ENCODE measurements at places on chromosomes 5 and 9.

- DNase-seq = no peak
Observed at GRCh38 chr9:91765296-91765695, 184.7 kb downstream of the ROR2 start.

DNA sequence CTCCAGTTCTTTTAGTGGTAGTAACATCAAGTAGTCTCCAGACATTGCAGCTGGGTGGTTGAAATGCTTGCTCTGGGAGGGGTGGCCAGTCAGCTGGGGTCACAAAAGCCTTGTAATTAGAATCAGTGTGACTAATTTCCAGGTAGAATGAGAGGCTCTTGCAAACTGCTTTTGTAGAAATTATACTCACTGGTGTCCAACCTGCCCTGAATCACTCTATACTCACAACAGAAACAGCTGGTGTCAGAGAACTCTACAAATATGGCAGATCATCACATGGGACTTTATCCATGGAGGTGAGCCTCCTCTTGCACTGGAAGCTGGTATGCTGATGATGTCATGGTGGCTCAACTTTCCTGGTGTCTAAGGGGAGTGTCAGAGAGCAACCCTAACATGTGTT lies 71.3 kb downstream of the SH3TC2 start:
- no peak for DNase-seq

GRCh38 chr9:69757996-69758675 lies 1.7 kb downstream of the PTAR1 start:
- DNase-seq = no peak

DNA sequence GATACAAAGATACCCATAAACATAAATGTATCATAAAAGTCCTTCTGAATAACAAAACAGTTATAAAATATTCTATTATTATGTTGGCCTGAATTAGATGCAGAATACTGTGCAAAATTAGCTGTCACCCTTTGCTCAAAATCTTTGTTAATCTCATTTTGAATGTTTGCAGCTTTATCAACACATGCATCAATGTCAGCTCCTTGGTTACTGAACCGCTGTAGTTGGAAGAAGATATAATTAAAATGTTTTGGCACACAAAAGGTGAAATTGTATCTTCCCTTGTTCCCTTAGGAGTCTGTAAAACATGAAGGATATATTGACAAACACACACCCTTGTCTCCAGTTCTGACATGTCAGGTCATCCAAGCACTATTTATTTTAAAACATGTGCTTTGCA lies 146.3 kb upstream of the POU5F2 start:
- no peak for DNase-seq

DNA sequence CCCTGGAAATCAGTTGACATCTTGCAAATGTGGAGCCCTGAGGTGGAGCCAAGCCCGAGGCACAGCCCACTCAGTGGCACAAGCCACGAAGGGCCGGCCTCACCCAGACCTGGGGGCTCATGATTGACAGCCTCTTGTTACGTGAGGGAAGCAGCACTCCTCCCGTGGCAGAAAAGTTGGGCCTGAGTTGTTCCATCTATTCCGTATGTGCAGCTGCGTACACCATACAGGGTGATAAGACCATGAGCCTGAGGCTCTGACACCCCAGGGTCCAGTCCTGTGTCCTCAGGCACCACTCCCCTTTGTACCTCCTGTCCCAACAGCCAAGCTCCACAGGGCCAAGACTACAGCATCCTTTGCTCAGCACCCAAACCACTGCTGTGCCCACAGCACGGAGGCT lies 1.9 kb upstream of the ORM2 start:
- DNase-seq = peak; percentile 72

DNA sequence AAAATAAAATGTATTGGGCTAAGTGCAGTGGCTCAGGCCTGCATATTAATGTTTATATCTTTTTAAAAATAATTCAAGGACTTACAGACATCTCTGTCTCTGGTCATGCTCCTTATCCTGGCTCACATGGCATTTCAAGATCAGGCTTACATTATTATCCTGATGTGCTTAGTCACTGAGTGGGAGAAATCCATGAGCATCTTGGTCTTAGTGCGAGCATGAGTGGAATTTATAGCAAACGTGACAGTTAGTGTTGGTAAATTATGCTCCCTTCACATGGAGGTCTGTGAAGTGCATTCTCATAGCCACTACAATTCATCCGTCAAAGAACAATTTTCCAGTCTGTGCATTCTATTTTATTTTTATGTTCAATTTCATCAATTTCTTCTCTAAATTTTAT lies 237.8 kb upstream of the EDIL3 start:
- no peak for DNase-seq

GRCh38 chr5:93566091-93566490 lies 14.9 kb downstream of the NR2F1-AS1 start:
- DNase-seq = no peak

DNA sequence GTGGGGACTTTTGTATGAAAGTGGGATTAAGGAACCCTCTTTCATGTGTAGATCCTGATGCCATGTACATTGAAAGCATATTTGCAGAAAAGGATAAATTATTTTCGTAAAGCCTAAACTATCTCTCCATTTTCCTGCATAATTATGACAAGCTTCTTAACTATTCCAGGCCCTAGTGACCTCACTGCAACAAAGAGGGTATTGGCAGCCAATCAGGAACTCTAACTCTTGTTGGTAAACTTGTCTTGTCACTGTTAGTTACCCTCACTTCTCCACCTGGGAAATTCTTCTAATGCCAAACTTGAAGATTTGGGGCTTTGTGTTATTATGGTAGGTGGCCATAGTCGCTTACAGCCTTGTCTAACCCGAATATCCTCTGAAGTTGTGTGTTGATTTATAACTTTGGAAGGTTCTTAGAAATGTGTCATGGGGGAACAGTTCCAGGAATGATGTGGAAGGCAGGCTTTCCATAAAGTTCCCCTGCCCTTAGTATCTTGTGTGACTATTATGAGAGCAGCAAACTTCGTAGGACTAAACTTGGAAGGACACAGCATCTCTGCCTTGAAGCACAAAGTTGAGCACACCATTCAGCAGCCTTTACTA lies 52.5 kb downstream of the IQGAP2 start:
- no peak for DNase-seq

DNA sequence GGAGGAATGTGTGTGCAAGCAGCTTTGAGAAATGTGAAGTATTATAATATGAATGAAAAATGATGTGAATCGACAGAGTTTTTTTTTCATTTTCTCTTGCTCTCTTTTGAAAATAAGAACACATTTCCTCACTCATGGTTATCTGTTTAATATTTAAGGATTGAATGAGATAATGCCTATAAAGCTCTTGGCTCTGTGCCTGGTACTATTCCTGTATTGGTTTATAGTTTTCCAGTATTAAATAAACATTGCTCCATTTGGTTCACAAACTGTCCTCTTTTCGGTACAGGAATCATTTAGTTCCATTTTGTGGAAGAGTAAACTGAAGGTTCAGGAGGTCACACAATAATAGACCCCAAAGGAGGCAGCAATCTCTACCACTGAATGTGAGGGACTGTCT lies 1185.5 kb upstream of the WWC1 start:
- DNase-seq = no peak

GRCh38 chr5:75337366-75338021 lies 474 bp downstream of the HMGCR start:
- DNase-seq = no peak

GRCh38 chr5:37847978-37848425 lies 8.2 kb upstream of the GDNF start:
- DNase-seq = no peak

DNA sequence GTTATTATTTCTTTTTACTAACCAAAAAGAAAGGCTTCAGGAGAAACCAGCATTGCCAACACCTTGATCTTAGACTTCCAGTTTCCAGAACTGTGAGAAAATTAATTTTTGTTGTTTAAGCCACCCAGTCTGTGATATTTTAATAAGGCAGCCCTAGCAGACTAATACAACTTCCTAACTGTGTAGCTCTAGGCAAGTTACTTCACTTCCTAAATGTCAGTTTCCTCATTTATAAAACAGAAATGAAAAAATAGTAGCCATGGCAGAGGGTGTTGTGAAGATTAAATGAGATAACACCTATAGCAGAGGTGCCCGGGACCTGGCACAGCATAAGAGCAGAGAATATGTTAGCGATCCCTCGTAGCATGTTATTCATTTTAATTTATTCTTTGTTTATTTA lies 66.6 kb upstream of the HAND1 start:
- DNase-seq = no peak

- no peak for DNase-seq
Observed at GRCh38 chr9:87678650-87679355, 47.1 kb upstream of the CTSL start.

DNA sequence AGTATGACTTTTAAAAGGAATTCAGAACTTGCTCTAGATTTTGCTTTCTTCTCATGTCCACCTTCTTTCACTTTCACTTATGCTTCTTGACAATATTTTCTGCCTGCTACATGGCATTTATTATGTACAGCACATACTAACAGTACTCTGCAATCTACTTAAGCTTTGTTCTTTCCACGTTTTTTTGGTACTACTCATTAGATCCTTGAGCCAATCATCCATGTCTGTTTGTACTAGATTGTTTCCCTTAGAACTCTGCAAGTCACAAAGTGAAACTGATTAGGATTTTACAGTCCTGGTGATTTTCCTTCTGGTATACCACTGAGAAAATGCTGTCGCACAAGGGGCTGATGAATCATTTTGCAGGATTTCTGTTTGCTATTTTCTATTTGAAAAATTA lies 78.3 kb downstream of the PARP8 start:
- no peak for DNase-seq

- DNase-seq = no peak
Observed at GRCh38 chr5:153347611-153348010, 142.9 kb upstream of the GRIA1 start.

DNA sequence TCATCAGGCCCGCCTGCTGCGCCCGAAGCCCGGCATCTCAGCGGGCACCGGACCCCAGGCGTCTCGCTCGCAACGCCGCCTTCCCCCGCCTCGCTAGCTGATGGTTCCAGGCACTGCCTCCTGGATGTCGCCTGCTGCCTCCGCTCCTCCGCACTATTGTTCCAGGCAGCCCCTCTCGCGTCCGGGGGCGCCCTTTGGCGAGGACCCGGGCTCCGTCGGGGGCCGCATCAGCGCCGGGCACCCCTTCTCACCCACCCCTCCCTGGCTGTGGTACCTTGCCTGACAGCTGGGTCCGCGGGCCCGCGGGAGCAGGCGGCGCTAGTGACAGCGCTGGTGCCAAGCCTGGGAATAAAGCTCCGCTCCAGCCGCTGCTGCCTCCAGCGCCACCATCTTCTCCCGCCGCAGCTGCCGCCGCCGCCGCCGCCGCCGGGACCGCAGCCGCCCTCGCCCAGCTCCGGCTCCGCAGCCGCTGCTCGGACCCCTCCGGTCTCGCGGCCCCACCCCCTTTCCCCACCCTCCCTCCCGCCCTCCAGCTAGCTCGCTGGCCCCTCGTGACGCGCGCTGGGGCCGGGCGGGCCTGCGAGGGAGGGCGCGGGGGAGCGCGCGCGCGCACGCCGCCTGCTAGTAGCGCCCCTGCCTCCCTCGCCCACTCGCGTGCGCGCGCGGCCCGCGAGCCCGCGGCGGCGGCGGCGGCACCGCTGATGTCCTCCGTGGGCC lies at the start of gene APBA1:
Gene APBA1 (minus strand): TSS at position 493 of the 717 bp plus-strand sequence.
- DNase-seq = peak; percentile 87
